B cell (primary cell): ENCODE measurements at places on chromosomes 12 and 14. TPM values are rescaled to one million over a fixed set of nuclear protein-coding genes. Genes with fewer than 3 reads are reported as not detected.
A peak's percentile ranks its signal among the peaks of the same experiment; 100 is the strongest.

B4GALNT3 gene
- not detected in 2 replicates for total RNA-seq

WNT5B gene
- total RNA-seq, result 0.57 TPM in 1 of 2 replicates, not detected in the other

BRMS1L gene
- 4.7 and 6.3 TPM in 2 replicates for total RNA-seq

KRT72 gene
- total RNA-seq, result not detected in 2 replicates

- H3K4me1 ChIP-seq, result peaks cover 8% of the 10 kb centered on the region
- no peaks in the 10 kb centered on the region for H3K27me3 ChIP-seq
- H3K27ac ChIP-seq, result no peak overlapping the region
- H3K36me3 ChIP-seq, result no peaks in the 10 kb centered on the region
Observed at GRCh38 chr12:211639-212414, 2.1 kb downstream of the SLC6A12 start.

DNA sequence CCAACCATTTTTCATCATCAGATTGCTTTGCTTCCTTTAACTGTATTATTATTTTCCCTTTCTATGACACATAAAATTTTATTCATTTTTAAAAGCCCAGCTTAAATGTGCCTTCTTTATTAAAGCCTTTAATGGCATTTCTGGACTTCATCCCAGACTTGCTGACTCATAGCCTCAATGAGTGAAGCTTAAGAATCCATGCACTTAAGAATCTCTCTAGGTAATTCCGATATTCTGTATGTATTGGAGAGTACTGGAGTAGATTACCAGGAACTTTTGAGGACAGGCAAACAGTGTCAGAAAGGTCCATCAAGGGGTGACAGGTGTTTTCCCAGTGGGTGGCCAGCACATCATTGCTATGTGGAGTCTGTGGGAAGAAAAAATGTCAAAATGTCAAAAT is 107.9 kb downstream of the PTPRQ start:
- H3K4me1 ChIP-seq, result no peaks in the 10 kb centered on the region
- no peak overlapping the region for H3K4me3 ChIP-seq
- no peaks in the 10 kb centered on the region for H3K36me3 ChIP-seq

DNA sequence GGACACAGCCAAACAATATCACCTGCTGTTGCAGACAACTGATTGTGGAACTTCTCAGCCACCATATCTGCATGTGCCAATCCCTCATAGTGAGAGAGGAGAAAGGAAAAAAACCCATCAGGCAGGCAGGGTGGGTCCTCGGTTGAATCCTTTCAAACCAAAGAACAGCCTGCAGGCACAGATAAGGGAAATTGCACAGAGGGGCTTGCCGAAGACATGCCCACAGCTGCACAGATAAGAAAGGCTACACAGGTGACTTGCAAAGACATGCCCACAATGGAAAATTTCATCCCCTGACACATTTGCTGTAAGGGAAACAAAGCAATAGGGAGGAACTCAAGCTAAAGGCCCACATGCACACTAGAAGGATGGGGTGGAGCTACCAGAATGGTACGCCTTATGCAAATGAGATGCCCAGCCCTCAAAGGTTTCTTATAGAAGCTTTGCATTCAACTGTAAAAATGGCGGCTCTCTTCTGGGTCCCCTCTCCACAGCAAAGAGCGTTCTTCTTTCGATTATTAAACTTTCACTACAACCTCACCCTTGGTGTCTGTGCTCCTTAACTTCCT is 170.0 kb upstream of the TMPO start:
- no peaks in the 10 kb centered on the region for H3K36me3 ChIP-seq
- H3K27me3 ChIP-seq, result no peaks in the 10 kb centered on the region
- DNase-seq, result no peak
- H3K27ac ChIP-seq, result no peak overlapping the region
- no peak overlapping the region for H3K4me3 ChIP-seq
- H3K4me1 ChIP-seq, result no peaks in the 10 kb centered on the region

DNA sequence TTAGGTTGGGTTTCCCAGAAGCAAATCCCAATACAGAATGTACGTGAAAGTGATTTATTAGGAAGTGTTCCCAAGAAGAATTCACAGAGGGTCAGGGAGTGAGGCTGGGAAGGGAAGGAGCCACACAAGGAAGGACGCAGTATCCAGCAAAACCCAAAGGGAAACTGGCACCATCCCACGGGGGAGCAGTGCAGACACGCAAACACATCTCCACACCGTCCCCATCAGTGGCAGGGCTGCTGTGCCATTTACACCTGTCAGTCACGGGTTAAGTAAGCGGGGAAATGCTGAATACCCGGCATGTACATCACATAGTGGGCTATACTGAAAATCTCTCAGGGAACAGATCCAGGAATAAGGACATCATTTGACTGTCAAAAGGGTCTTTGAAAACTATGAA is 93.9 kb downstream of the SLC38A1 start:
- peak; percentile 17 for DNase-seq
- peak overlapping the region; percentile 13 for H3K27ac ChIP-seq
- no peak overlapping the region for H3K4me3 ChIP-seq
- H3K4me1 ChIP-seq, result peaks cover 56% of the 10 kb centered on the region
- no peaks in the 10 kb centered on the region for H3K27me3 ChIP-seq

- H3K27me3 ChIP-seq, result no peaks in the 10 kb centered on the region
- no peak overlapping the region for H3K27ac ChIP-seq
- no peaks in the 10 kb centered on the region for H3K36me3 ChIP-seq
- H3K4me3 ChIP-seq, result no peak overlapping the region
Observed at GRCh38 chr12:63387771-63388170, 236.8 kb upstream of the AVPR1A start.

- no peak for DNase-seq
- no peak overlapping the region for H3K4me3 ChIP-seq
- no peak overlapping the region for H3K27ac ChIP-seq
- no peaks in the 10 kb centered on the region for H3K36me3 ChIP-seq
- no peaks in the 10 kb centered on the region for H3K27me3 ChIP-seq
- H3K4me1 ChIP-seq, result peaks cover 39% of the 10 kb centered on the region
Observed at GRCh38 chr14:77241955-77242354, 29.1 kb downstream of the NGB start.

DNA sequence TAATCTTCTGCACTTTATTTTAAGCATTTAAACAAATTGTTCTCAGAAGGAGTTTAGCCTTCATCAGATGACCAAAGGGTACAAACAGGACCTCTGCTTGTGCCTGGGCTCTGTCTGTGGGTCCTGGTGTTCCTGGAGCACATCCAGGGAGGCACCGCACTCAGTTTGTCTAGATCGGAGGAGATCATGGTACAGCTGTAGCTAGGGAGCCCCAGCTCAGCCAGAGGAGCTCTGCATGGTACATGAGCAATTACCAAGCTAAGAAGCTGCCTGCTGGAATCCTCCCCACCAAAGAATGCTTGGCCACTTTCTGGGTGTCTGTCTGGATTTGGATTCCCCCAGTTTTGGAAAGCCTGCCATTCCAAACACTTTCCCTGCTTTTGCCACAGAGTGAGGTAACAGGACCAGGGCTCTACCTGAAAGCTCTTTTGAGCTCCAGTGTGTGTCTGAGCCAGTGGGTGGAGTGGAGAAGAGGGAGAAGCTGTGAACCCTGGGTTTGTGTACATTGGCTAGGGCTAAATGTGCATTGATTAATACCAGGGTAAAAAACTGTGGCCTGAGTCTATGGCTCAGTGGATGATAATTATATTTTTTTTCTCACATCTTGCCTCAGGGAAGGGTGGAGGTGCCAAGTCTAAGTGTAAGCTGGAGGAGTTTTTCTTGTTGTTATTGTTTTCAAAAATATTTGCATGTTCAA is 163.7 kb upstream of the IGF1 start:
- no peaks in the 10 kb centered on the region for H3K27me3 ChIP-seq
- H3K4me3 ChIP-seq, result no peak overlapping the region
- DNase-seq, result no peak
- no peaks in the 10 kb centered on the region for H3K4me1 ChIP-seq
- no peak overlapping the region for H3K27ac ChIP-seq
- H3K36me3 ChIP-seq, result no peaks in the 10 kb centered on the region

- H3K27ac ChIP-seq, result no peak overlapping the region
- H3K4me3 ChIP-seq, result no peak overlapping the region
- H3K36me3 ChIP-seq, result no peaks in the 10 kb centered on the region
- H3K4me1 ChIP-seq, result no peaks in the 10 kb centered on the region
- DNase-seq, result no peak
- H3K27me3 ChIP-seq, result no peaks in the 10 kb centered on the region
Observed at GRCh38 chr12:93889516-93890212, 212.5 kb downstream of the CRADD start.

GRCh38 chr14:84340938-84341337 is 1189.0 kb upstream of the FLRT2 start:
- no peaks in the 10 kb centered on the region for H3K27me3 ChIP-seq
- no peak overlapping the region for H3K27ac ChIP-seq
- no peaks in the 10 kb centered on the region for H3K4me1 ChIP-seq
- DNase-seq, result no peak
- H3K36me3 ChIP-seq, result no peaks in the 10 kb centered on the region

GRCh38 chr14:33561488-33562175 is 389.2 kb downstream of the EGLN3 start:
- no peak overlapping the region for H3K4me3 ChIP-seq
- H3K27me3 ChIP-seq, result no peaks in the 10 kb centered on the region
- no peak for DNase-seq
- no peaks in the 10 kb centered on the region for H3K4me1 ChIP-seq
- no peak overlapping the region for H3K27ac ChIP-seq

GRCh38 chr12:13100882-13101769 is 2.3 kb downstream of the GSG1 start:
- peaks cover 63% of the 10 kb centered on the region for H3K4me1 ChIP-seq
- H3K4me3 ChIP-seq, result peak overlapping the region; percentile 39
- H3K36me3 ChIP-seq, result no peaks in the 10 kb centered on the region
- H3K27me3 ChIP-seq, result no peaks in the 10 kb centered on the region
- H3K27ac ChIP-seq, result peak overlapping the region; percentile 99

- H3K27me3 ChIP-seq, result no peaks in the 10 kb centered on the region
- H3K4me3 ChIP-seq, result no peak overlapping the region
- H3K4me1 ChIP-seq, result no peaks in the 10 kb centered on the region
Observed at GRCh38 chr14:85516239-85517113, 13.5 kb upstream of the FLRT2 start.

GRCh38 chr14:87186737-87187136 is 806.2 kb downstream of the GALC start:
- no peaks in the 10 kb centered on the region for H3K27me3 ChIP-seq
- H3K27ac ChIP-seq, result no peak overlapping the region
- H3K36me3 ChIP-seq, result no peaks in the 10 kb centered on the region
- no peak for DNase-seq
- no peaks in the 10 kb centered on the region for H3K4me1 ChIP-seq

GRCh38 chr12:5318874-5319273 is 113.0 kb upstream of the NTF3 start:
- H3K36me3 ChIP-seq, result no peaks in the 10 kb centered on the region
- no peaks in the 10 kb centered on the region for H3K4me1 ChIP-seq
- DNase-seq, result no peak
- no peaks in the 10 kb centered on the region for H3K27me3 ChIP-seq

- DNase-seq, result no peak
- no peaks in the 10 kb centered on the region for H3K4me1 ChIP-seq
- H3K27me3 ChIP-seq, result peaks cover 3% of the 10 kb centered on the region
- H3K27ac ChIP-seq, result no peak overlapping the region
- no peak overlapping the region for H3K4me3 ChIP-seq
Observed at GRCh38 chr12:63021116-63021515, 86.2 kb upstream of the PPM1H start.

DNA sequence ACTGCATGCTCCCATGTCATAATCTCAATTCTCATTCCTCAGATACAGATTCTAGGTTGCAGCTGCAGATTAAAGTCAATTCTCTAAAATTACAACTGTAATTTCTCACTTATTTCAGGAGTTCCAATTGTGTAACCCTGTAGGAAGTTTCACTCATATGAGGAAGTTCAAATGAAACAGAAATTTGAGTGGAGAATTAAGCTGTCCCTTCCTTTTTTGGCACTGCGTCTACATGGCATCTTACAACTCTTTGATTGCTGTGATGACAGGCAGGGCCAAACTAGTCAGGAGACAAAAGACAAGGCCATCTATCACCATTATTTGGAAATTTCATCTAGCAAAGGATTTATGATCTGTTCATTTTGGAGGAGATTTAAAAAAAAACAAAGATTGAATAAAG is 13.3 kb upstream of the GRIP1 start:
- H3K4me1 ChIP-seq, result peaks cover 10% of the 10 kb centered on the region
- no peak overlapping the region for H3K27ac ChIP-seq
- no peaks in the 10 kb centered on the region for H3K36me3 ChIP-seq
- DNase-seq, result no peak
- H3K27me3 ChIP-seq, result no peaks in the 10 kb centered on the region
- no peak overlapping the region for H3K4me3 ChIP-seq

DNA sequence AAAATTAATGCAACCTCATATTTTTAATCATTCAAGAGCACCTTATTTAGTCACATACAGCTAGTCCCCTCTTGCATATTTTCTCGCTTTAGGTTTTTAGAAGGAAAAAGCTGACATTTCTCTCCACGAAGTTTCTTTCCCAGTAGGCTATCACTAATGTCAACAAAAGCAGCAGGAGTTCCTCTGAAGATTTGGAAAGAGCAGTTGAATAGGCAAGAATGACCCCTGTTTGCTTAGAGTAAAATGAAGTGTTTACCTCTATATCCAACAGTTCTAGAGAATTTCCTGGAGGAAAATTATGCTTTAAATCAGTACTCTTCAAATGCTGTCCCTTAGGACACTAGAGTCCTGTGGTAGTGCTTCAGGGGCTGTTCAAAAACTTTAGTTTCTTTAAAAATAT is 188.1 kb upstream of the PRKD1 start:
- DNase-seq, result no peak
- no peaks in the 10 kb centered on the region for H3K36me3 ChIP-seq
- H3K4me1 ChIP-seq, result no peaks in the 10 kb centered on the region

DNA sequence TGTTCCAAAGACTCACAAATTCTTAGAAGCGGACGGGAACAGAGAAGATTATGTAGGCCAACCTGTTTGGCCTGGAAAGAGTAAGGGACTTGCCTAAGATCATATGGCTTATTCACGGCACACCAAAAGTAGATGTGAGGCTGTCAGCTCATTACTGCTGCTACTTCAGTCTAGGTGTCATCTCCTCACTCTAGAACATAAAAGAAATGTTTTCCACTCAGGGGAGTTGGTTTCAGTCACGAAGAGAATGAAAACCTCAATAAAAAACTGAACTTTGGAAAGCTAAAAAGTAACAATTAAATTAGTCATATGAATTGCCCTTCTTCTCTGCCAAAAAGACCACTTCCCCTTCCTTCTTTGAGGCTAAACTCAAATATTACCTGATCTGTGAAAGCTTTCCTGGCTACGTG is 658 bp upstream of the CEP128 start:
- peak; percentile 19 for DNase-seq
- no peaks in the 10 kb centered on the region for H3K36me3 ChIP-seq
- H3K4me3 ChIP-seq, result peak overlapping the region; percentile 83
- no peaks in the 10 kb centered on the region for H3K27me3 ChIP-seq
- H3K4me1 ChIP-seq, result peaks cover 15% of the 10 kb centered on the region
- peak overlapping the region; percentile 59 for H3K27ac ChIP-seq

DNA sequence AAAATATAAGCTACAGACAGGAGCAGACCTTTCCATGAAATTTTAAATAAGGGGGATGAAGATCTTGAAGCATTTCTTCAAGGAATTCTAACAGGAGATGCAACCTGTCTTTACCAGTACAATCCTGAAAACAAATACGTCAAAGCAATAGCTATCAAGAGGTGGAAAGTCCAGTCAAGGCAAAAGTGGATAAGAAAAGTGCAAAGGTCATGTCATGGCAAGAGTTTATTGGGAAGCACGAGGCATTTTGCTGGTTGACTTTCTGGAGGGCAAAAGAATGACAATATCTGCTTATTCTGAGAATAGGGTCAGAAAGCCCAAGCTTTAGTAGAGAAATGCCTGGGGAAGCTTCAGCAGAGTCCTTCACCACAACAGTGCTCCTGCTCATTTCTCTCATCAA is 34.3 kb upstream of the PRB4 start:
- H3K4me1 ChIP-seq, result no peaks in the 10 kb centered on the region
- DNase-seq, result no peak
- H3K36me3 ChIP-seq, result no peaks in the 10 kb centered on the region
- no peak overlapping the region for H3K27ac ChIP-seq

GRCh38 chr12:30847259-30847658 is 79.3 kb upstream of the TSPAN11 start:
- no peaks in the 10 kb centered on the region for H3K27me3 ChIP-seq
- H3K4me1 ChIP-seq, result peaks cover 16% of the 10 kb centered on the region
- no peak overlapping the region for H3K27ac ChIP-seq
